ENCODE measurements at places on chromosomes 16 and 17.
A peak's percentile ranks its signal among the peaks of the same experiment; 100 is the strongest.

DNA sequence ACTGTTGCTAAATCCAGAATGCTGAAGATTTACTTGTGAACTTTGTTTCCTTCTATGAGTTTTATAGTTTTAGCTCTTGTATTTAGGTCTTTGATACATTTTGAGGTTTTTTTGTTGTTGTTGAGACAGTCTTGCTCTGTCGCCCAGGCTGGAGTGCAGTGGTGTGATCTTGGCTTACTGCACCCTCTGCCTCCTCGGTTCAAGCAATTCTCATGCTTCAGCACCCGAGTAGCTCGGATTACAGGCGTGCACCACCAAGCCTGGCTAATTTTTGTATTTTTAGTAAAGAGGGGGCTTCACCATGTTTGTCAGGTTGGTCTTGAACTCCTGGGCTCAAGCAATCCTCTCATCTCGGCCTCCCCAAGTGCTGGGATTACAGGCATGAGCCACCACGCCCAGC is 14.4 kb downstream of the TENT4B start:
- DNase-seq = no peak

DNA sequence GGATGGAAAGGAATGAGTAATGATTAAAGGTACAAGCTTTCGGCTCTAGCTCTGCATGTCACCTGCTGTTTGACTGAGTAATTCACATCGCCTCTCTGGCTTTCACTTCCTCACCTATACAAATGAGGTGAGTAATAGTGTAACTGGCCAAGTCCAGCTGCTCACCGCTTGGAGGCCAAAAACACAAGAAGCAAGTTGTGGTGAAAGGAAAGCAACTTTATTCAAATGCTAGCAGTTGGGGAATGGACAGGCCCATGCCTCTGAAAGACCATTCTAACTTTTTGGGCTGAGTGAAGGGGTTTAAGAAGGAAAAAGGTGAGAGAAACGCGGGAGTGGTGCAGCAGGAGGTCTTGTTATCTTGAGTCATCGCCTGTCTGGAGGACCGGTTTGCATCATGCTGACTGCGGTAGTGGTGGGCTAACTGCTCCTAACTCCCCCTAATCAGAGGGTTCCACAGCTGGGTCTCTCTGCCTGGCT is 45.7 kb upstream of the CSNK2A2 start:
- no peak for DNase-seq

GRCh38 chr17:45428931-45429338 is 3.7 kb downstream of the ARHGAP27 start:
- DNase-seq = no peak

DNA sequence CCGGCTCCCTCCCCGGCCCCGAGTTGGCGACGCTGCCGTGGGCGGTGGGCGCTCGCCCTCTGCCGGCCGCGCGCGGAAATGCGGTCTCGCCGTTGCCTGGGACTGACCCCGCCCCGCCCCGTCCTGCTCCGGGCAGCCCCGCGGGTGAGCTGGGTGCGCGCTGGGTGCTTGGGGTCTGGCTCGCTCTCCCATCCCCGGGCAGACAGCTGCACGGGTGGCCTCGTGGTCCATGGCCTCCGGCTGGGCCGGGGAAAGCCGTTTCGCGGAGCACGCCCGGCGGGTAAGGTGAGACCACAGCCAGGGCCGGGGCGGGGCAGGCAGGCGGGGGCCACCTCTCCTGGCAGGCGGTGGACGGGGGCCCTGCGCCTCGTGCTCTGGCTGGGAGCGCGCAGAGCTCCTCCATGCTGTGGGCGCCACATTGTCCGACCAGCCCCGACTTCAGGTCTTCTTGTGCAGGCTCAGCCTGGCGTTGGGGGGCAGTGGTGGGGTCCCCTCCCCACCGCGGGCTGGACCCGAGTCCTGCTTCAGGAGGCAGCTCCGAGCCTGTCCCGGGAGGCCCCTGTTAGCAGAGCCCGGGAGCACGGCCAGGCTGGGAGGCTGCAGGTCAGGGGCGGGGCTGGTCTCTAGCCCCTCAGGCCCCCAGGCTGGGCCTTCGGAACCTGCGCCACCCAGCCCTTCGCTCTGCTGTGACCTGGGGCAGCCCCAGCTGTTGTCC is 7.0 kb upstream of the C1QTNF8 start:
- peak; percentile 88 for DNase-seq

DNA sequence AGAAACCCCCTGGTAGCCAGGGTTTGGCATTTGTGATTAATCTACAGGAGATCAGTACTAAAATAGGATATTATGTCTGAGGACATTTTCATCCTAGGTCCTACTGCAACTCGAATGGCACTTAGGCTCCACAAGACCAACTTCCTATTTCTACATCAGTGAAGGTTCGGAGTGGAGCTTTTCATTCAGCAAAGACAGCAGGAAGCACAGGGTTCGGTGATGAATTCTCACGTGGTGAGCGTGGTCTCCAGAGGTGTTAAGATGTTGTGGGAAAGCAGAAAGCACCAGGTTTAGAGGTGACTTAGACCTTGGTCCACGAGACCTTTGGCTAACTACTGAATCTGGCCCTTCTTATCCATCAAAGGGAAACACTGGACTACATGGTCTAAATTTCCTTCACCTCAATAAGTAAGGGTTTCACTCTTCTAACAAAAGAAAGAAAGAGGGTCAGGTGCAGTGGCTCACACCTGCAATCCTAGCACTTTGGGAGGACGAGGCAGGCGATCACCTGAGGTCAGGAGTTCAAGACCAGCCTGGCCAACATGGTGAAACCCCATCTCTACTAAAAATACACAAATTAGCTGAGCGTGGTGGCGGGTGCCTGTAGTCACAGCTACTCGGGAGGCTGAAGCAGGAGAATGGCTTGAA is 13.9 kb upstream of the HELZ start:
- DNase-seq = no peak

- DNase-seq = peak; percentile 30
Observed at GRCh38 chr16:77599793-77600415, 122.4 kb upstream of the NUDT7 start.
